ENCODE measurements at places on chromosomes 13 and 19.
A peak's percentile ranks its signal among the peaks of the same experiment; 100 is the strongest.

DNA sequence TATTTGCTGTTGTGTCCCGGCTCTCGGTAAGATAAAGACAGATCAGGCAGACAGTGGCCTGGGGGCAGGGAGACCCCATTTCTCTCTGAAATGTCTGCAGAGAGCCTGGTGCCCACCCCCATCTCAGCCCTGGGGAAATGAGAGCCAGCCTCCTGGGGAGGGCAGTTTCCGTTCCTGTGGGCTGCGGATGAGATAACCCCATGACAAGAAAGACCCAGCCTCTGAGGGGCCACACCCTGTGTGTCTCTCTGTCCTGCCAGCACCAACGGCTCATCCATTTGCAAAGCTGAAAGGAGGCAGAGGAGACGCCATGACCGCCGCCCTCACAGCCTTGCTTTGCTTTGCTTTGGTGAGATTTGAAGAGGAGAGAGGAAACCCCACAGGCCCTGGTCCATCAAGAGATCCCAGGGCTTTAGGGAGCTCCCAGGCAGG, 28.1 kb upstream of the KIR3DL3 start:
- DNase-seq = no peak

- no peak for DNase-seq
These were observed 94.2 kb downstream of the ZNF737 start for GRCh38 chr19:20471431-20471830.

DNA sequence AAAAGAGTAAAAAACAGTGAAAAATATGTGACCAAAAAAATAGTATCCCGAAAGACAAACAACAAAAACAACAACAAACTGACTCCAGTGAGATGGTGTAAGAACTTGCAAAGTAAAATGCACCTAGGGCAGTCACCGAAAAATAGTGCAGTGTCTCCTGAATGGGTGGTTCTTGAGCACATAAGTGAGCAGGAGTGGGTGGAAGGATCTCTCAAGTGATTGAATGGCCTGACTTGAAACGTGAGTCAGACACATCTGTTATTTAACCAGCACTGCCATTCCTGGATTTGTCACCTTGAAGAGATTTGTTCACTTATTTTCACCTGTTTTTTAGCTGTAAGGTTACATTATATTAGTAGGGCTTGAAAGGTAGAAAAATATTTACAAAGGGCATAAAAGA, 3.5 kb downstream of the ZNF738 start:
- no peak for DNase-seq

- no peak for DNase-seq
These were observed 194.7 kb downstream of the URI1 start for GRCh38 chr19:30136611-30137195.

GRCh38 chr13:98796798-98797197, 44.3 kb upstream of the SLC15A1 start:
- no peak for DNase-seq

- DNase-seq = no peak
These were observed 1.1 kb upstream of the LTBP4 start for GRCh38 chr19:40599902-40600569.

GRCh38 chr13:32019612-32020233, 11.9 kb upstream of the FRY start:
- peak; percentile 75 for DNase-seq

- DNase-seq = no peak
These were observed 279.9 kb downstream of the FOXO1 start for GRCh38 chr13:40386586-40386985.

DNA sequence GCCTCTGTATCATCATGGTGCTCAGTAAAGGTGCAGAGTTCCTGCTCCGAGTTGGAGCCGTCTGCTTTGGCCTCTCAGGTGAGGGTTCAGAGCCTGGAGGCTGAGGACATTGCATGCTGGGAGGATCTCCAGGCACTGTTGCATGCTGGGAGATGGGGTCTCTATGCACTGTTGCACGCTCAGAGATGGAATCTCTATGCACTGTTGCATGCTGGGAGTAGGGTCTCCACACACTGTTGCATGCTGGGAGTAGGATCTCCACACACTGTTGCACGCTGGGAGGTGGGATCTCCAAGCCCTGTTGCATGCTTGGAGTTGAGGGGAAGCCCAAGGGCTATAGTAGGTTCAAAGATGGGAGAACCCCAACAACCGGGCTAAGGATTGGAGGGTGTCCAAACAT, 8.3 kb downstream of the CACNG6 start:
- DNase-seq = no peak

DNA sequence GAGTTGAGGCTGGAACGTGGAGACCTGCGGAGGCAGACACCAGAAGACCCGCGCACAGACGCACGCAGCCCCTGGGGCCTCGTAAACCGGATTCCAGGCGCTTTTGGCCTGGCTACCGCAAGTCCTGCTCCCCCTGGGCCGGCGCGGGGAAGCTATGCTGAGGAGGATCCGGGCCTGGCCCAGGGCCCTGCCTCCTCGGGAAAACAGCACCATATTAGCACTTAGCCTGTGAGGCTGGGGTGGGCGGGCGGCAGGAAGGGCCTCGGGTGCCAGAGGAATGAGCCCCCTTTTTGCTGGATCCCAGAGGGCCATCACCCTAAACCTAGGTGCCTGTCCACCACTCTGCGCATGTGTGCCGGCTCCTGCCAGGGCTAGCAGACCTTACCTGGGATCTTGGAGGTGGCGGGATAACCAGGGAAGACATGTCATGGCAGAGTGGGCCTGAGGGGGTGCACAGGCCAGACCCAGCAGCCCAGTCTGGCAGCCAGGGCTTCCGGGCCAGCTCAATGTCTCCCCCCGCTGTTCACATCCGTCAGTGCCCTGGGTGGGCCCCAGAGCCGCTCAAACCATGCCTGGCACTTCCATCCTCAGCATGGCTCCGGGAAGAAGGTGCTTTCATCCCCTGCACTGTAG, 7.3 kb downstream of the ELOF1 start:
- peak; percentile 52 for DNase-seq

DNA sequence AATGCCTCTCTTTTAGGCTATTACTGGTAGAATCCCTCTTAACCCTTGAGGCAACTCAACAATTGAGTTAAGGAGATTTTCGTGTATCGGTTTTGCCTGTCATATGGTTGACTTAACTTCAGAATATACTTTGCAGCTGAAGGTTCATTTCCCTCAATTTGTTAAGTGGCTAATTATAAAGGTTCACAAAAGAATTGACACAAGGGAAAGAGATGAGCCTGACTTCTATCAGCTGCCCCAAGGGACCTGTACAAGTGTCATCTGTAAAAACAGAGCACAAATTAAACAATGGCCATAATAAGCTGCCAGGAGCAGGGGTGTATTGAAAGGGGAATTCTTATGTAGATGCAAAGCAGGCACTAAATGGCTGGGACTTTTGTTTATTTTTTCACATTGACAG, 334.8 kb upstream of the OBI1 start:
- DNase-seq = peak; percentile 12

- no peak for DNase-seq
These were observed 279.4 kb upstream of the ZNF507 start for GRCh38 chr19:32066056-32066455.

DNA sequence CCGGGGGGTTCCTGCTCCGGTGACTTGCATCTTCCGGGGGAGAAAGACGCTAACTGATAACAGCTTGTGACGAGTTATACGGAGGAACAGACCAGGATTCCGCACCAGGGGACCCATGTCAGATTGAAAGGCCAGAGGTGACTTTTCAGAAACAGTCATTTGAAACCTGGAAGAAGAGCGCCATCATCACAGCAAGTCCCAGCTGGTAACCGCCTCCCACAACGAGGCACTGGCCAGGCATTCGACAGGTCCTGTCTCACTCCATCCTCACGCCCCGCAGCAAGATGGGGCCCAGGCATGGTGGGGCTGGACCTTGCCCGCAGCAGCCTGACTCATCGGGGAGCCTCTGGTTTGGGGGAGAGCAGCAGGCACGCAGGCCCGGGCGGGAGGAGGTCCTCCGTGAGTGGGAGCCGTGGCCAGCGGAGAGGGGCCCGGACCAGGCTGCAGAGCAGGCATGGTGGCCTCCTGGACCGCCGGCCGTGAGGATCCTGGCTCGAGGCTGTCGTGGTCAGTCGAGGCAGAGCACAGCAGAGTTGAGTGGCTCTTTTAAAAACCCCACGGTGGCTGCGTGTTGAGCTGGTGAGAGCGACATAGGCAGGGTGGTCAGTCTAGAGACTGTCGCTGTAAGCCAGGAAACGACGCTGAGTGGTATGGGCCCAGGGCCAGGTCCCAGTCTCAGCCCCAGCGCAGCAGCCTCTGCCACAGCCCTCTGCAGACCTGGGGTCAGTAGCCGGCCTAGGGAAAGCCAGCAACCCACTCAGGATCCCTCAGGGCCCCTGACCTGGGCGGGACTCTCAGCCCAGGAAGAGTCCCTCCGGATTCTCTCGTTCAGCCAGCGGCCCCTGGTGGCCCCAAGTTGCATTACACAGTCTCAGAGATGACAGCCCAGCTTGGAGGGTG, 94.9 kb upstream of the MCF2L start:
- peak; percentile 28 for DNase-seq

GRCh38 chr13:36959456-36960116, 39.5 kb upstream of the SMAD9 start:
- no peak for DNase-seq

DNA sequence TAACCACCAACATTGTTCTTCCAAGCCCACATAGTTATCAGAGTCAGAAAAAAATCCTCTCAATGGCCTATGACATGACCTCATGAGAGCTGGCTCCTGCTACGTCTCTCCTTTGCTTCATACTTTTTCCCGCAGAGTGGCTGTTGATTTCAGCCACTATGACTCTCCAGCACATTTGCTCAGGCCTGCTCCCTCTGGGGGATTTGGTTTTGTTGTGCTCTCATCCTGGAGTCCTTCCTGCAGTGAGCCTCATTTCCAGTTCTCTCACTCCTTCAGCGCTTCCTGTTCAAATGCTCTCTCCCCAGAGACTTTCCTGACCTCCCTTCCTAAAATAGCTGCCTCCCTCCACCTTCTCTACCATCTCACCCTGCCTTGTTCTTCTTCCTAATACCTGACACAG, 72.0 kb upstream of the USP29 start:
- DNase-seq = no peak

- DNase-seq = no peak
These were observed 412.2 kb upstream of the TSHZ3 start for GRCh38 chr19:31761281-31761913.

DNA sequence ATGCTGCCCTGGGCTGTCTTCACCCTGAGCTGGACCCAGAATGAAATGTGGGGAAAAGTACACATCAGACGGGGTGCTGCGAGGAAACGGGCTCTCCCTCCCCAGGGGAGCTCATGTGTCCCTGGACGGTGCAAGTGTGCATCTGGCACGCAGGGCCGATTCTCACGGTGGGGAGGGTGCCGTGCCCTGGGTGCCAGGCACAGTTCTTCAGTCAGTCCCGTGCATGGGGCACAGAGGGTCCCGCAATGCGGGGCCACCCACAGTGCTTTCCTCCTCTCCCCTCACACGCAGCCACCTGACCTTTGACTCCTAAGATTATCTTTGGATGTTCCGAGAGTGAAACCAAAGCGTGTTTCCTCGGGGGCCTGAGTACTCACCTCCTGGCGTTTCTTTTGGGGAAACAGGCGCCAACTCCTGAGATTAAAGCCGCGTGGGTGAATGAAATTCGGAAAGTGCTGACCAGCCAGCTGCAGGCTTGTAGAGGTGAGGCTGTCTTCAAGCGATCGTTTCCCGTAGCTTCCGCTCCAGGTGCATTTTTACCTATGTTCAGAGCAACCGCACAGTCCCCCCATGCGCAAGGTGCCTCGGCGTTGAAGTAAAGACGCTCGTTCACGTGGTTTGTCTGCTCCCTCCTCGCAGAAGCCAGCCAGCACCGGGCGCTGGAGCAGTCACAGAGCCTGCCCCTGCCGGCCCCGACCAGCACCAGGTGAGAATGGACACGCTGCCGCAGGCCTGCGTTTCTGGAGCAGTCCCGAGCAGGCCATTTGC, 17.5 kb upstream of the F7 start:
- no peak for DNase-seq

- no peak for DNase-seq
These were observed 240.2 kb downstream of the LHFPL6 start for GRCh38 chr13:39362652-39363381.

DNA sequence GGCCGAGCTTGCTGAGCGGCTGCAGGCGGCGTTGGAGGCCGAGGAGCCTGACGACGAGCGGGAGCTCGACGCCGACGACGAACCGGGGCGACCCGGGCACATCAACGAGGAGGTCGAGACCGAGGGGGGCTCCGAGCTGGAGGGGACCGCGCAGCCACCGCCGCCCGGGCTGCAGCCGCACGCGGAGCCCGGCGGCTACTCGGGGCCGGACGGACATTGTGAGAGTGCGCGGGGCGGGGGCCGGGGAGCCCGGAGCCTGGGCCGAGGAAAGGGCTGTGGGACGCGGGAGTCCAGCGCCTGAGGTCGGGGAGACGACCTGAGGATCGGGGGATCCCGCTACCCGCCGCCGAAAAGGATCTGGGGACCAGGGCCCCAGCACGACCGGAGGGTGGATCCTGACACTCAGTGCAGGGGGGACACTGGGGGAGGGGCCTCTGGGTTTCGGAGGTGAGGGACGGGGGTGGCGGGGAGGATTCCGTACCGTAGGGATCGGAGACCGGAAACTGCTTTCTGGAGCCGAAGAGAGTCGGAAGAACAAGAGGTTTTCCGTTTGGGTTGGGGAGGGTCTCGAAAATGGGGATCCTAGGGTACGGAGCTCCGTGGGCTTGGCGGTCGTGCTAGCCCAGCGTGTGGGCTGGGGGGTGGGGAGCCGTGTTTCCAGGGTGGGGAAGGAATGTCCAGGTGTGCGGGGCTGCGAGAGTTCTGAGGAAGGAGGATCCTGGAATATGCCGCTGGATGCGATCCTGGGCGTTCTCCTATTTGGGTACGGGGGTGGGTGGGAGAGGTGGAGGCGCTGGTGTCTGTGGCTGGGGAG, 616 bp downstream of the HNRNPUL1 start:
- DNase-seq = peak; percentile 38

GRCh38 chr13:113152984-113153809, 5.3 kb upstream of the PROZ start:
- DNase-seq = peak; percentile 40

DNA sequence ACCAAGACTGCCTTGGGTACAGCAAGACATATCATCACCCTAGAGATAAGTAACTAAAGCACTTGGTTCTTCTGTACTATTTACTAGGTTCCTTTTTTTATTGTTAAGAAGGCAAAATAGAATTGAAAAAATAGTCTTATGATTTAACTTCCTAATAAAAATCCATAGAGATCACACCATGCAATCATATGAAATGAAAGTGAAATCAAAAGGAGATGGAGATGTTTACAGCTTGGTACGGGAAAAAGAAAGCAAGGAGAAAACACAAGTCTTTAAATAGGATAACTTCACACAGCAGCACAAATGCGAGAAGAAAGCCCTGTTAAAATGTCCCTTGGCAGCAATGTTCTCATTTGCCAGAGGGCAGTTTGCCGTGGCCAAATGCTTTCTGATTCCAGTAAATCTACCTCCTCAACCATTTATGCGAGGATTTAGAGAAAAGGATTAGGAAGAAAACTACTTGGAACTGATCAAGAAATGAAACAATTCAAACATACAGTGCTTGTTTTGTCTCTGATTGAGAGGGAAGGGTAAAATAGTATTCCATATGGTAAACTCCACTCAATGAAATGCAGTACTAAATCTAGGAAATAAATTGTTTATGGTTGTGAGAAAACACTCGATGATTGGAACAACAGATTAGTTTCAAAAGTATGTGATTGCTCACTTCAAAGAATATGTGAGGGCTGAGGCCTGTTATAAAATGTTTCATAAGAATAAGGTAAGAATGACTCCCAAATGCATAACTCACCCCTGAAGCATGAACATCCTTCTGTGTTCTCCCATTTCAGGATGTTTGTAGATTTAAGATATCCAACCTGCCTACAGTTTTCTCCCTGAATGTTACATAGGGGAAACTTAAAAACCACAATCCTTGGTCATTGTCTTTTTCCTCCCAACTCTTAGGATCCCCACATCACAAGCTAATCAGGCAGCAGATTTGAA, 487.8 kb downstream of the DACH1 start:
- peak; percentile 41 for DNase-seq

All from HAP-1 (cell line).